ENCODE measurements at places on chromosomes 2 and 18.

GRCh38 chr2:206563374-206563773 is 78.9 kb upstream of the FAM237A start:
- no peak for DNase-seq

GRCh38 chr18:35581898-35582641 is 530 bp downstream of the GALNT1 start:
- no peak for DNase-seq

DNA sequence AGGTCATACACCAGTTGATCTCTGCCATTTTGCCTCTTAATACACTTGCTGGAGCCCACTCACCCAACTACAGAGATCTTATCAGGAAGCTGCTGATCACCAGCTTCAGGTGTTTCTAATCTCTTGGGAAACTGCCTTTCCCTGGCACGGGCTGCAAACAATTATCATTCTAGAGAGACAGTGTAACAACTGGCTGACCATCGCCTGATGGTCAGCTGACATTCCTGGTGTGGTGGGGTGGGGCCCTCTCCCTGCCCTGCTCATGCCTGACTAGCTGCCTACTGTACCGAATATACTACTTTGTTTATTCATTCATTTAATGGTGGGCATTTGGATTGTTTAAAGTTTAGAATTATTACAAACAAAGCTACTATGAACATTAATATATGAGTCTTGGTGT is 311.5 kb downstream of the CBLN2 start:
- no peak for DNase-seq

- no peak for DNase-seq
Measured at GRCh38 chr18:74226156-74226555, 65.6 kb downstream of the CYB5A start.

- no peak for DNase-seq
Measured at GRCh38 chr2:226813148-226813701, 13.6 kb upstream of the IRS1 start.

DNA sequence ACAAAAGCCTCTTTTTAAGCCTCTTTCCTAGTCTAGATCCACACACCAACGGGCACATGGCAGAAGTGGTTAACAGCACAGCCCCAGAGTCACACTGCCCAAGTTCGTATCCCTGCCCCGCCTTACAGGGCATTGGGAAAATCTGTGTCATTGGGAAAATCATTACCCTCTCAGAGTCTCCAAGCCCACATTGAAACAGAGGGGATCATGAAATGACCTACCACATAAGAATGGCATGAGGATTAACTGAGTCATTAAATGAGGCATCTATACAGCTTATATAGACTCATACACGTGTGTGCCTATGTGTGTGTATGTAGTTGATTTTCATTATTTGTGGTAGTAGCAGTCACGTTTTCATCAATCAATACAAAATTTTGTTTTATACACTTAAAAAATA is 469.0 kb upstream of the POU3F3 start:
- no peak for DNase-seq

DNA sequence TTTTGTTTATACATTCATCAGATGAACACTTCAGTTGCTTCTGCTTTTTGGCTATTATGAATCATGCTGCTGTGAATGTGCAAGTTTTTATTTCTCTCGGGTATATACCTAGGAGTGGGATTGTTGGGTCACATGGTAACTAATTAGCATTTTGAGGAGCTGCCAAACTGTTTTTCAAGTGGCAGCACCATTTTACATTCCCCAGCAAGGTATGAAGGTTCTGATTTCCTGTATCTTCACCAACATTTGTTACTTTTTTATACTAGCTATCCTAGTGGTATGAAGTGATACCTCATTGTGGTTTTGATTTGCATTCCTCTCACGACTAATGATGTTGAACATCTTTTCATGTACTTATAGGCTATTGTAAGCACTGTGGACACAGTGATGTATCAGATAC is 53.9 kb downstream of the DYNC1I2 start:
- DNase-seq, result no peak
